ENCODE measurements at places on chromosomes 3 and 15. TPM values are rescaled to one million over a fixed set of nuclear protein-coding genes. Genes with fewer than 3 reads are reported as not detected.

- no peak for DNase-seq
Observed at GRCh38 chr3:191148131-191148530, 50.9 kb upstream of the OSTN start.

DNA sequence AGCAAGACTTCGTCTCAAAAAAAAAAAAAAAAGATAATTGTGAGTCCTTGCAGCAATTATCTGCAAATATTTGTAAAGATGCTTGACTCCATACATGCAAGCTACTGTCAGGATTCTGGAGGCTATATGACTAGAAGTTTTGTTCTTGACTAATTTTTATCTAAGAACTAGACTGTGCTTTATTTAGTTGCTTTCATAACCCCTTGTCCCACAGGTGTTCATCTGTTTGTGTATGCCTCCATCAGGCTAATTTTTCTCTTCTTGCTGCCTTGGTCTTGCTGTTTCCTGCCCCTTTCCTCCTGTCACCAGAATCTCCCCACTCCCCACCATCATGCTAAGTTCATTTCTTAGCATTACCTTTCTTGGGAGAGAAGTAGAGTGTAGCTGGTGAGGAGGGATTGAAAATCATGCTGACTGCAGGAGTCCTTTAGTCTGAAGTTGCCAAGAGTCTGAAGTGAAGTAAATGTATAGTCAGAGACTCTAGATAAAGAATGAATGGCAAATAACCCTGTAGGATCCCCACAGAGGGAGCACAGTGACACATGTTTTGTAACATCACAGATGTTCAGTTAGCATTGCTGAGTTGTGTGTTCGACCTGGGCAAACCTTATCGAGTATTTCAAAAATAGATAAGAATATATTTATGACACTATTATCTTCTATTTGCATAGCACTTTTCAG is 12.5 kb downstream of the ST3GAL6 start:
- no peak for DNase-seq

The TERB2 gene
- total RNA-seq = not detected

The LIPC gene
- 0.35 TPM for total RNA-seq

DNA sequence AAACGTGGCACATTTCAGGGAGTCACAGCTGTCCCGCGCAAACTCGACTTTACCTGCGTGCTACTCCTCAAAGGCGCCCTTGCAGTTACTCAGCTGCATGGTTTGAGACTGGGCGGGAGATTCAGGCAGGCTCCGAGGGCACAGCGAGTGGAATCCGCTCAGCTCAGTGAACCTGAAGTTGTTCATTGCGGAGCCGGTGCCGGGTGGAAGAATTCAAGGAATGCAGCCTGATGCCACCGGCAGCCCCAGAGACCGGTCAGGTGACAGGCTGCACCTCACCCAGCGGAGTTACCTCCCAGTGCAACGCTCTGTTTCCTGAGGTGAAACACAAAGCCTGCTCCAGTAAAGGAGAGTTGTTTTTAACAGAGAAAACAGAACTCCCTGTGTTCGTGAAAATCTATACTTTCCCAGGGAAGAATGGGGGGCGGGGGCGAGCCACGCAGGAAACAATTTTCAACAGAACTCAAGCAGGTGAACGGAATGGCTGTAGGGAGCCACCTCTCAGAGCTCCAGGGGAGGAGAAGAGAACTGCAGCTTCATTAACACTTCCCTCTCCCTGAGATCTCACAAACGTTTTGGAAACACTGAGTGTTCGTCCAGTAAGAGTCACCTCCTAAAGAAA is 3.8 kb downstream of the VEPH1 start:
- no peak for DNase-seq

DNA sequence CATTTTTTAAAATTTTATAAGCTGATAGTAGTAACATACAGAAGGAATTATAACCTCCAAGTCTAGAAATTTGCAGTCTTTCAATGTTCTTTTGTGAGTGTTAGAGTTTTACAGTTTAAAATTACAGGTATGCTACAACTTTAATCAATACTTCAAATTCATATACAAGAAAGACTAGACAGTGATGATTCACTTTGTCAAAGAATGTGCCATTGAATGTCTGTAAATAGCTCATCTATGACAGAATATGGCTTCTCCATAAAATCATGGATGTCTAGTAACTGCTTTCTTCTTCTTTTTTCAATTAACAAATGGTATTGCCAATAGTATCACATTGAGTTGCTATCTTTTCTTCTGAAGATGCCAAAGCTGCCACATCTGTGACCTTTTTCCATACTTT is 4.1 kb upstream of the TSC22D2 start:
- no peak for DNase-seq

The SERPINI2 gene
- total RNA-seq = not detected

- DNase-seq = no peak
Observed at GRCh38 chr3:118199044-118199443, 835.6 kb downstream of the IGSF11 start.

The REC114 gene
- not detected for total RNA-seq

DNA sequence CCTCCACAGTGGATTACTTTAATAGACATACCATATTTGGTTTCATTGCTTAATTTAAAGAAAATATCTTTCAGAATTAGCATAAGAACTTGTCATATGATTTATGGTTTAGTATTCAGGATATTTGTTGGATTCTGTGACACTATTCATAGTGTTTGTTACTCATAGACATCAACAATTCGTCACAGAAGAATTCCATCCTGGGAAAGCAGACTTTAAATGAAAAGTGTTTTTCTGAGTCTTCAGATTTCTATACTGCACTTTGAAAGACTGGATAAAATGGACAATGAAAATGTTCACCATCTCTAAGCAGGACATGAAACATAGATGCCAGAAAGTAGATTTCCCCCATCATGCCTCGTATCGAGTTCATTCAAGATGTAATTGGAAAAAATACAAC is 435.6 kb upstream of the ONECUT1 start:
- no peak for DNase-seq

The CX3CR1 gene
- total RNA-seq = not detected

The ITIH1 gene
- total RNA-seq = 0.04 TPM

Measured in SJCRH30 (cell line).